ENCODE measurements at places on chromosomes 5 and 9.

DNA sequence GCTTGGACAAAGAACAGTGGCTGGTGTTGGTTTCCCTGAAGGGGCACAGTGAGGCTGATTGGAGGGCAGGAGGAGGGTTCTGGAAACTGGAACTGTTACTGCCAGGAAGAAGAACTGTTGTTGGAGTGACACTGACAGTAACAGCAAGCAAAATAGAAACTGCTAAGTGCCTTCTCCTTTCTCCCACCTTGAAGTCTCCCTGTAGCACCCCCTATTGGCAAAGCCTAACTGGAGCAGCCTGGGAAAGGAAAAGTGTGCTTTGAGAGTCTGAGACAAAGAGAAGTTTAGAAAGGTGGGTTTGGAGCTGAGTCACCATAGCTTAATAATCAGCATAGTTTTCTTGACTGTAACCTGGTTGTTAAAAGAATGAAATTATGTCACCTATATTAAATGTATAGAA is 2.5 kb upstream of the TMEM174 start:
- peak; percentile 36 for DNase-seq

- no peak for DNase-seq
Measured at GRCh38 chr9:111481885-111482636, 2.1 kb downstream of the ECPAS start.

- no peak for DNase-seq
Measured at GRCh38 chr5:135723491-135723890, 111.0 kb upstream of the SLC25A48 start.

DNA sequence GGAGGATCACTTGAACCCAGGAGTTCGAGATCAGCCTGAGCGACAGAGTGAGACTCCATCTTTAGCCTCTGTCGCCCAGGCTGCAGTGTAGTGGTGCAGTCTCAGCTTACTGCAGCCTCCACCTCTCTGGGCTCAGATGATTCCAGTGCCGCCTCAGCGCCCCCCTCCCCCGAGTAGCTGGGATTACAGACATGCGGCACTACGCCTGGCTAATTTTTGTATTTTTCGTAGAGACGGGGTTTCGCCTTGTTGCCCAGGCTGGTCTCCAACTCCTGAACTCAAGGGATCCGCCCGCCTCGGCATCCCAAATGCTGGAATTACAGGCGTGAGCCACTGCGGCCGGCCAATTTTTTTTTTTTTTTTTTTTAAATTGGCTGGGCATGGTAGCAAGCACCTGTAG is 2.3 kb upstream of the HSPA9 start:
- no peak for DNase-seq

DNA sequence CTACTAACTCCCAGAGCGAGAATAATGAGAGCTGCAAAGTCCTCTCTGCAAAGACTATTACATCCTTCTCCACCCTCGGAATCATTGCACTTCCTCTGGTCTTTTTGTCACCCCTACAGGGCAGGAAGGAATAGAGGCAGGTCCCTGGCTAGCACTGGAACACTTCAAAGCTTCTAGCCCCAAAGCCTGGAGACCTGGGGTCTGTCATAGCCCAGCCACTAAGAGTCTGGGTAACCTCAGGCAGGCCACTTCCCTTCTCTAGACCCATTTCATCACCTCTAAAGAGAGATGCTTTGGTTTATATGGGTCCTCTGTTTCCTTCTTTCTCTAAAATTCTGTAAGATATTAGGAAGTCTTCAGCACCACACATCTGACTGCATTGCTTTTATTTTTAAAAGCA is 6.7 kb downstream of the ADRB2 start:
- no peak for DNase-seq

- peak; percentile 10 for DNase-seq
Measured at GRCh38 chr9:2271426-2271825, 256.3 kb downstream of the SMARCA2 start.

DNA sequence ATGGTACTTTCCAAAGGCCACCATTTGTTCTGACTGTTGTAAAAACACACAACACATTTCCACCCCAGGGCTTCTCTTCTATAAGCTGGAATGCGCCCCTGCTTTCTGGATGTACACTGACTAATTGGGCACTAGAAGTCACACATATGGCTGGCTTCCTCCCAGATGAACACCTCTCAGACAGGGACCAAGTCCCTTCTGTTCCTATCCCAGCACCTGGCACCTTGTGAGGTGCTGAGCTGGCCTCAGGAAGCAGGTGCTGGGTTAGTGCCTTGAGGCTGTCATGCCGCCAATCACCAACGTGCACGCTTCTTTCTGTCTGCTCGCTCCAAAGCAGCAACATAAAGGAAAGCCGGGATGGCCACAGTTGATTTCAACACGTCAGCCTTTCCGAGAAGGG is 93.2 kb downstream of the FSTL4 start:
- DNase-seq, result no peak

DNA sequence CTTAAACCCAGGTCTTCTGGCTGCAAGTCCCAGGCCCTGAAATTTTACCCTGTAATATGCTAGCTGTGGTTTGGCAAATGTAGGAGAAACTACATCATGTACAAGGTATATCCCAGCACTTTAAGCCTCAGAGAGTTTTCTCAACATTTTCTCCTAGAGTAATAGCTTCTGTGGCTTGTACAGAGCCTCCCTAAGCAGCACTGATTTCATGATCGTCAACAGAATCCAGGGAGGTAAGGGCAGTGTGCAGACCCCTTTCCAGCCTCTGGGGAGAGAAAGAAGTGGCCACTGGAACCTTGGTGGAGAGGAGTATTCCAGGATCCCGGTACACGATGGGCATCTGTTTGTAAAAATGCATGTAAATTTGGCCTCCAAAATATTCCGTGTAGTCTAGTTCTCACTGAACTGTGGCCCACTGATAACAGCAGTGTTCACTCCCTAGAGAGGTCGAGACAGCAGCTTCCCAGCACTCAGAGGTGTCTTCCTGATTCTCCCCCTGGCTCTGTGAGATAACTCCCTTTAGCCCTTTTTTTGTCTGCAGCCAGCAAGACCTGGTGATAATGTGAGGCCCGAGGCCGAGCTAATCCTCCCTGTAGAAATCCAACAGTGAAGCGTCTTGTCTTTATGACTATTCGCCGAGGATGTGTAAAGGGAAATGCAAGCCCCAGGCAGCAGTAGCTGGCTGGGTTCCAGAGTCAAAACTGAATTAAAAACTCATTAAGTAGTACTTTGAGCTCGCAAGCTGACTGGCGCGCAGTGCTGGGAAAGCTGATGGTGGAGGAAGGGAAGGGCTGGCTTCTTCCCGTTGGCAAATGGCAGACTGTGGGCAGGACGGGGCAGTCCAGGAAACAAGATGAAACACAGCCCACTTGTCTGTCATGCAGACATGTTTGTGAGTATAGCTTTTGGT is 59.0 kb downstream of the MAP1B start:
- DNase-seq, result no peak

DNA sequence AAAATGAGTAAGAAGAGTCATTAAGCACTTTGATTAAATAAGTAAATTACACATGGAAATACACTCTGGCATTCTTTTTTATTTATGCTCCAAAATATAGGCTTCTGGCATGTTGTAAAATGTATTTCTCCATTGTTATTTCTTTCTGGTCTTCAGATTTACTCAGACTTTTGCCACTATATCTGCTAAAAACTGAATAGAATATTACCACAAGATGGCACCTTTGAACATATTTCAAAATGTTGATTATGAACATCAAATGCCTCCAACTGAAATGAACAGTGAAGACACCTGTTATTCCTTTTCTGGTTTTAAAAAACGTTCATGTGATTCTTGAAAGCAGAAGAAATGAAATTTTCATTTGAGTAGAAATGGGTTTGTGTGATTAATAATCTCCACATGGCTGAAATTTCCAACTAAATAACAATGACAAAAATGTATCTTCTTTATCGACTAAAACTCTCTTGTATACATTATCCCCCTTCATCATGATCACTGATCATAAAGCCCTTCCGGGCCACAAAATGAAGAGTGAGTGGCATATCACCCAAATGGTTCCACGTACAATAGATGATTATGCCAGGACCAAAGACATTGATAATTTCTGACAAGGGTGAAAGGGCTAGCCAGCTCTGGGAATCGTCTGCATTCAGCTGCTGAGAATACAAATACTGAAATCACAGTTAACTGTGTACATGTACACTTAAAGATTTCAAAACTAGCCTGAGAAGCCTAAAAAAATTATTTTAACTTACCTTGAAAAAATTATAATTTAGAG is 23.8 kb downstream of the TYRP1 start:
- no peak for DNase-seq

GRCh38 chr5:76547242-76547890 is 75.8 kb downstream of the F2RL2 start:
- DNase-seq, result no peak

DNA sequence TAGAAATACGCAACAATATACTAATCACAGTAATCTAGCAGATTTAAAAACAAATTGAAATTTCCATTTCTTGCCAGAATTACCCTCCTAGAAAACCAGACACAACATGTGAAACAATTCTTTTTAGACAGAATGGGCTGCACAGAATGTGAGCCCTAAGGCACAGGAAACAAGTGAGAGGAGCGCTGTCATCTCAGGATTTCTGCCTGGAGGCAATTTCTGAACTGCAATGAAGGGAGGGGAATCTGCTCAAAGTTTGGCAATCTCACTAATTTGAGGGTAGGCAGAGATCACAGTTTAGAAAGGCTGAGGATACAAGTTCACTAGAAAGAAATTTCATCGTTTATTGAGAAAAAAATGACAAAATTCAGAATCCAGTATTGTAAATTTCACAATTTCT is 70.3 kb downstream of the INIP start:
- no peak for DNase-seq

- no peak for DNase-seq
Measured at GRCh38 chr9:127814619-127815511, 12.2 kb downstream of the FPGS start.

GRCh38 chr9:110638381-110638954 is 30.1 kb upstream of the MUSK start:
- no peak for DNase-seq

GRCh38 chr5:72295539-72295938 is 24.5 kb downstream of the MRPS27 start:
- DNase-seq, result no peak

DNA sequence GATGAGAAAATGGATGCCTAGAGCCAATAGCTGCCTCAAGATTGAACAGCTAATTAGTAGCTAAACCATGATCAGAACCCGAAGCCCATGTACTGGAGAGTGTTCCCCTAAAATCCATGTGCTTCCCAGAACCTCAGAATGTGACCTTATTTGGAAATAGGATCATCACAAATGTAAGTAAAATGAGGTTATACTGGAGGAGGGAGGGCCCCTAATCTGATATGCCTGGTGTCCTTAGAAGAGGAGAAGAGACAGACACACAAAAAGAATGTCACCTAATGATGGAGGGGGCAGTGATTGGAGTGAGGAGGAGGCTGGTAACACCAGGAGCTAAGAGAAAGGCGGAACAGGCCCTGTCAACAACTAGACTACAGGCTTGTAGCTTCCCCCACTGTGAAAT is 41.3 kb upstream of the FBP1 start:
- no peak for DNase-seq

- peak; percentile 30 for DNase-seq
Measured at GRCh38 chr5:151708126-151708525, 21.4 kb upstream of the SPARC start.

DNA sequence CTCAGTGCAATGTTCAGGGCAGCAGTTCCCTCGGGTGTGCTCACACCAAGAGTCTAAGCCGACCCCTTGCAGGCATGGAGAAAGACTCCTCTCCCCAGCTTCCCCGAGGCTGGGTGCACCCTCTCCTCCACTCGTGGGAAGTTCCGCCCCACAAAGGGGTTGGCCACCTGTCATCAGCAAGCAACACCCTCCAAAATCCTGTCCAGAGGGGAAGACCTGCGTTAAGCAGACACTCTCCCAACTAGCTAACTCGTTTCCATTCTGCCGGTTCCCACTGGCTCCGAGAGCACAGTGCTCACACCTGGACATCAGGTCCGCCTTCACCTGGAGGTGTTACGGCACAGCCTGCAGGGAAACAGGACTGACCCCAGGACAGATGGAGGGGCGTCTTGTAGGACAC is 117.9 kb upstream of the IRX4 start:
- no peak for DNase-seq

GRCh38 chr9:133990366-133991213 is 1.5 kb downstream of the VAV2 start:
- DNase-seq, result peak; percentile 65

Data from transverse colon (tissue), 4 donors.